ENCODE measurements at places on chromosomes 1 and 21.

GRCh38 chr1:66552287-66552686 is 18.3 kb downstream of the SGIP1 start:
- DNase-seq, result no peak

- no peak for DNase-seq
Observed at GRCh38 chr1:245791410-245792312, 636.9 kb downstream of the KIF26B start.

- no peak for DNase-seq
Observed at GRCh38 chr1:13732971-13733667, 33.1 kb downstream of the PRDM2 start.

DNA sequence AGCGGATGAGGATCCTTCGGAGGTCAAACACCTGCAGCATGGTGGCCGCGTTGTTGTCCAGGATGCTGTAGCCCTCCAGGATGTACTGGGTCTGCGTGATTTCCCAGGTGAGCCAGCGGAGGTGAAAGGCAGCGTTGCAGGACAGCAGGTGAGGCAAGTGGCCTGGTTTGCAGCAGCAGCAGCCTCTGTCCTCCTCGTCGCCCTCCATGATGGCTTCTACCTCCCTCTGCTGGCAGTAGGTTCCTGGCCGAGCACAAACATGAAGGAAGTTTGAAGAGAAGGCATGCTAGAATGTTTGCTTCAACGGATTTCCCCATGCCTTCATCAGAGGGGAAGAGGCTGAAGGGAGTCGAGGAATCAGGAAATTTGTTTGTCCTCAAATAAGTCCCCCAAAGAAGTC is 74.7 kb downstream of the NTPCR start:
- no peak for DNase-seq

DNA sequence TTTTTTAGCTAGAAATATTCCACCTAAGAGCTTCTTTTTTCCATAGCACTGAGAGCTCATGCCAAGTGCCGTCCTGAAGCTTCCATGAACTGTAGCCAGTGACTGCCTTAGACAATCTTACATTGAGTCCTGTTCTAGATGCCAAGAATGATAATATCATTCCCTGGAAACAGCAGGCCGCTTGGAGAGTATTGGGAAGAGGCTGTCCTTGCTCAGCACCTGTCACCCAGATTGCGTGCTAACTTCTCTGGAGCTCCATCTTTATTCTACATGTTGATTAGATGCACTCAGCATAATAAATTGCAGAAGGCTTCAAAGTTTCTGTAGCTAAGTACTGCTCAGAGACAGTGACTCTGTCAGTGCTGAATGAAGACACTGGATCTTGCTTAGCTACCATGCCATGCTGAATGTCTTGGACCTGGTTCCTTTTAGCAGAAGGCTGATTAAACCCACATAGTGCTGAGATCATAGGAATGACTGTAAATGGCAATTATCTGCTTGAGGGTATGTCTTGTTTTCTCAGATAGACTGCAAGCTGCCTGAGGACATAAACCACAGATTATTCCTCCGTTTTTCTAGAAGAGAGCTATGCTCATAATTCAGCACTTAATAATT is 83.1 kb upstream of the IRF2BP2 start:
- no peak for DNase-seq

DNA sequence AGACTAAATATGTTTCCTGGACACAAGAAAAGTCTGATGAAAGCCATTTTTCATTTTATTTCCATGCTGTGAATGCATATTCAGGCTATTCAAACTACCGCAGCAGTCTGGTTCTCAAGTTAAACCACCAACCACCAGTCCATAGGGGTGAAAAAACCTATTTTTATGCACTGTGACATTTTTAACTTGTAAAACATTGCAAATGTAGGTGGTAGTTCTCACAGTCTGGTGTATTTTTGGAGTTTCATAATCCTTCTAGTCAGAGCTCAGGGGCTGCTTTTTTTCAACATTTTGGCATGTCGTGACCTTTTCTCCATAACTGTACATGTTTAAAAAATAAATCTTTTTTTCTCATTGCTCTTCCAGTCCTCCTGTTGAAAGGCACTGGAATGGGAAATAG is 907.6 kb upstream of the ADGRL2 start:
- DNase-seq, result peak; percentile 83

GRCh38 chr1:21762022-21762404 is 20.9 kb downstream of the USP48 start:
- DNase-seq, result no peak

- DNase-seq, result peak; percentile 77
Observed at GRCh38 chr1:233904633-233905415, at the start of gene SLC35F3. SLC35F3 (plus strand) TSS chr1:233904676.

DNA sequence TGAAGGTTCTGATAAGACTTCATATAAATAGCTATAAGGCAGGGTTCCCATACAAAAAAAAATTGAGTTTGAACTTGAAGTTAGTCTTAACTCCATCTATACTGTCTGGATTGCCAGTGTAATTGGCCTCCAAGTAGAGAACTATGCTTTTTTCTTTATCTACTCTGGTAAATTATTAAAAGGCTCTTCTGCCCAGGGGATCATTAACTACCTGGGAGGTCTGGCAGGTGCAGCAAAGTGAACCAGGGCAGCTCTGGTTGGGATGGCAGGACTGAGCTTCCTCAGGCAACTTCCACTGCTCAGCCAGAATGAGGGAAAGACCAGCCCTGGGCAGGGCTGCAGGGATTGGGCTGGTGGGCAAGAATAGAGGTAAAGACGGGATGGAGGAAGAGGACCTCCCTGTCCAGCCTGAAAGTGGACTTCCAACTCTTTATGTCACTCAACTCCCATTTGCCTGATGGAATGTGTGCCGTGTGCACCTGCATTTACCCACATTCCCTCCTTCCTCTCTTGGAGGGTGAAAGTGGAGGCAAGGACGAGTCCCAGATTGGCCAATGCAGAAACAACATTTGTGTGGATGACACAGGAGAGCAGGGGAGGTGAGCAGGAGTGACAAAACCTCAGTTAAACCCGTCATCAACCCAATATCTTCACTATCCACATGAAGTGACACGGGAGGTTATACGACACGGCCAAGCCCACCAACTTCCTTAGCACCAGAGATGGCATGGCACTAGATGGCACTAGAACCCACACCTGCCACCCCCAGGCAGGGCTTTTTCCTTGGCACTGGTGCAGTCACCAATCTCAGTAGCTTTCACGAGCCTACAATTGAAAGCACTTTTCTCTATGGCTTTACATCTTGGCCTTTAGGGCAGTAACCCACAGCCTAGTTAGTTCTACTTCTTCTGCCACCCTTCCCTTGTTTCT is 25.2 kb downstream of the CCN1 start:
- DNase-seq, result no peak

- DNase-seq, result no peak
Observed at GRCh38 chr1:227903061-227903521, 44.6 kb downstream of the WNT9A start.

GRCh38 chr1:78297836-78298235 is 192.9 kb upstream of the PTGFR start:
- DNase-seq, result no peak

DNA sequence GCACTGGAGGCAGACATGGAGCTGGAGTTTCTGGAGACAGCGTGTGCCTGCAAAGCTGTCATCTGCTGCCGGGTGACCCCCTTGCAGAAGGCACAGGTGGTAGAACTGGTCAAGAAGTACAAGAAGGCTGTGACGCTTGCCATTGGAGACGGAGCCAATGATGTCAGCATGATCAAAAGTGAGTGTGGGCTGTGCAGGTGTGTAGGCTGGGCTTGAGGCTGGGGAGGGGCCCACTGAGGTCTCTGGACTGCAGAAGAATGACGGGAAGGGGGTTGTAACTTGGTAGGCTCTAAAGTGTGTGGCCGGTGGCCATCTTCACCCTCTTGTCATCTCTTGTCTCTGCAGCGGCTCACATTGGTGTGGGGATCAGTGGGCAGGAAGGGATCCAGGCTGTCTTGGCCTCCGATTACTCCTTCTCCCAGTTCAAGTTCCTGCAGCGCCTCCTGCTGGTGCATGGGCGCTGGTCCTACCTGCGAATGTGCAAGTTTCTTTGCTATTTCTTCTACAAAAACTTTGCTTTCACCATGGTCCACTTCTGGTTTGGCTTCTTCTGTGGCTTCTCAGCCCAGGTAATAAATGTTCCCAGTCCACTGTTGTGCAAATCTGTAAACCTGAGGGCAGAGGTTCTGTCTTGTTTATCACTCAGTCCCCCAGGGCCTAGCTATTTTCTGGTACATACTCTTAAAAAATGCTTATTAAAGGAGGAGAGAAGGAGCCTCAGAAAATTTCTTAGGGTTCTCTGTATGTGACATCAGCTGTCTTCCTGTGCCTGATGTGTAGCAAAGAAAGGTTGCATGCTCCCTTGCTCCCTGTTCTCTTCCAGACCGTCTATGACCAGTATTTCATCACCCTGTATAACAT is 19.9 kb downstream of the ATP8B2 start:
- DNase-seq, result peak; percentile 71

- DNase-seq, result no peak
Observed at GRCh38 chr1:107681001-107681479, 283.9 kb downstream of the VAV3 start.

DNA sequence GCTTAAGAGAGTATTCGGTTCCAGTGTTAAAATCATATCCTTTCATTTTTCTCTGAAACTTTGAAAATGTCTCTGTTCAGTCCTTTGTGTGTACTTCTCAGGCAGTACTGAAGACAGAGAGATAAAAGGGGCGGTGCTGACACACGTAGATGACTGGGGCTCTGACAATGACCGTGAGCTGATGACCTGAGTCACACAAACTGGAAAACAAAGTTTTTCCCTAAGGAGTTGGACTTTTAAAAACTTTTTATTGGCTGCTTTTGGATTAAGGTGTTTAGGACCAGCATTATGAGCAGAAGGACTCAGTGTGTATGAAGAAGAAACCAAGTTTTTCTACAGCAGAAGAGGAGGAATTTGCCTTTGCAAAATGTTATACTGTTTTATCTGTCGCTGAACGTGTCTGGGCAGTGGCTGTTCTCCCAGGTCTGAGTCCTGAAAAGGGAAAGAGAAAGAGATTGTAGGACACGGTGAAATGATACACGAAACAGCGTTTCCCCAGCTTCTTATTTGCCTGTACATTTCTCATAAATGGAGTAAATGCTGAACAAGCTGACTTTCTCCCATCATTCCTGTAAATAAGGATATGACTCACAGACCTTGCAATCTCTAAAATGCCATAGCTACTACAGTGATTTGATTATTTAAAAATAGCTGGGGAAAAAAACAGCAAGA is 51.5 kb downstream of the MAP3K7CL start:
- peak; percentile 30 for DNase-seq

- DNase-seq, result no peak
Observed at GRCh38 chr1:151960780-151961513, 32.7 kb downstream of the S100A10 start.

GRCh38 chr1:95536501-95536900 is 302.5 kb downstream of the RWDD3 start:
- DNase-seq, result no peak

DNA sequence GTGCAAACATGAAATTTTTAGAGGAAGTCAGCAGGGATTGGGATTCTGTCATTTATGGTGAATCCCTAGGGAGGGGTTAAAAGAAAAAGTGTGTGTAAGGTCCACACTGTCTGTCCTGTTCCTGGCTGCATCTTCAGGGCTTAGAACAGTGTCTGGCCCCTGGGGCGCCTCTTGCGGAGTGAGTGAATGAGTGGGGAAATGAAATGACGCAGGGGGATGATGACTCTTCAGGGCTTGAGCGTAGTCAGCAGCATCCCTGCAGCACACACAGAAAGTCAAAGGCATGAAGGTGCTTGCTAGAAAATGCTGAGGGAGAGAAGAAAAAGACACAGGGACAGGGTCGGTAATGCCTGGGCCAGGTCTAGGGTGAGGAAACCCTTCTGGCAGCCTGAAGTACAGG is 57.8 kb downstream of the PGBD5 start:
- DNase-seq, result no peak

DNA sequence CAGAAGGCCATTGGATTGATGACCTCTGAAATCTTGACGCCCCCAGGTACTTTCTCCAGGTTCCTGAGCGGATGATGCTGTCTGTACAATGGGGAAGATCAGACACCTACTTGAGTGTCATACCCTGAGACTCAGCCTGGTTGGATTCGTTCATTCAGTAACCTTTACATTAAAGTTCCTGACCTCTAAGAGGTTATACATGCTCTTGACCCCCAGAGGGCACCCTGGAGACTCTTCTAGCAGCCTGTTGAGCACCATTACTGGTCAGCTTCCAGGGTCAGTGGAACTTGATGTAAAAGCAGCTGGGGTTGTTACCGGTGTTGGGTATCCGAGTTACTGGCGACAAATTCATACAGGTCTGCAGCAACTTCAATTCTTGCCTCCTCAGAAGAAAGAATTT is 114.3 kb upstream of the ZNF678 start:
- DNase-seq, result peak; percentile 70

- DNase-seq, result no peak
Observed at GRCh38 chr1:116254776-116255175, 118.3 kb upstream of the ATP1A1 start.

DNA sequence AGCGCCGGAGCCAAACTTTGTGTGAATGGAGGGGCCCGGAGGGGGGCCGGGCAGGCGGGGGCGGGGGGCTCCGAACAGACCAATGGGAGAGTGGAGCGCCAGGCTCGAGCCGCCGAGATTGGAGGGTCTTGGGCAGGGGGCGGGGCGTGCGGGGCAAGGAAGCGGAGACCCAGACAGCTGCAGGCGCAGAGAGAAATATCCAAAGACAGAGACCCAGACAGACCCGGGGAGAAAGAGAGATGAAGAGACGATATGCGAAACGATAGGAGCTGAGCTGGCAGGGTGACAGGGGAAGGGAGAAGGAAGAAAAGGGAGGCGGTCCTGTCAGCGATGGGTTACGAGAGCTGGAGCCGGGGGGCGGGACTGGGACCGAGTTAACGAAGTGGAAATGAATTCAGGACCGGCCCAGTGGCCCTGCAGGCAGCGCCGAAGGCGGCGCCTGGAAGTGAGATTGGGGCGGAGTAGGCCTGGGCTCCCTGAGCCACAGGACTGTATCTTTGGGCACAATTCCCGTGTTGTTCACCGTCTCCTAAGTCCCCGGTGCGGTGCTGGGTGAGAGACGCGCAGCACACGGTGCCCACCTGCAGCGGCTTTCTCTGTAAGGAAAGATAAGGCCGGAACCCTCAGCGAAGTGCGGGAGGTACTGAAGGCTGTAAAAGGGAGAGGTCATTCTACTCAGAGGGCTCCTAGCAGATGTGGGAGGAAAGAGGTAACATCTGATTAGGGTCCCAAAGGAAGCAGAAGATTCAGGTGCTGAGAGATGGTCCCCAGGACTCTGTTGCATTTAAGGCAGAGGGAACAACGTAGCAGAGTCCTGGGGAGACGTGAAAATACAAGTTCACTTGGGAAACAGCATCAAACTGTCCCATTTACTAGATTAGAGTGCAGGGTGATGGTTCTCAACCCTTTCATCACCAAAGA is 543 bp upstream of the KCNJ10 start:
- DNase-seq, result peak; percentile 65

GRCh38 chr1:99384021-99384420 is 119.7 kb downstream of the PLPPR4 start:
- DNase-seq, result no peak

DNA sequence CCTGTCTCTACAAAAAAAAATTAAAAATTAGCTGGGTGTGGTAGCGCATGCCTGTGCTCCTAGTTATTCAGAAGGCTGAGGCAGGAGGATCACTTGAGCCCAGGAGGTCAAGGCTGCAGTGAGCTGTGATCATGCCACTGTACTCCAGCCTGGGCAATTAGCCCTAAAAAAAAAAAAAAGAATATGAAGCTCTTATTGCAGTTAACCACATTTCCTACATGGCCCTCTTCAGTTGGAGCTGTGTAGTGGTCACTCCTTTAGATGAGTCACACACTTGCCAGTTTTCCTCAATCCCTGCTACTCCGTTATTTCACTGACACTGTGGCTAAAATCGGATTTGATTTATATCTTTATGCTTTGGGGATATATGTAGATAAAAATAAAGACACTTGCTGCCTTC is 11.8 kb downstream of the NFYC start:
- no peak for DNase-seq

GRCh38 chr1:177366091-177366490 is 195.3 kb downstream of the BRINP2 start:
- no peak for DNase-seq

GRCh38 chr1:104760017-104760416 is 1010.3 kb downstream of the AMY1C start:
- no peak for DNase-seq
